Activated naive CD4-positive, alpha-beta T cell treated with anti-CD3 and anti-CD28 coated beads for 36 hours (primary cell): ENCODE measurements at places on chromosomes 1 and 21.

DNA sequence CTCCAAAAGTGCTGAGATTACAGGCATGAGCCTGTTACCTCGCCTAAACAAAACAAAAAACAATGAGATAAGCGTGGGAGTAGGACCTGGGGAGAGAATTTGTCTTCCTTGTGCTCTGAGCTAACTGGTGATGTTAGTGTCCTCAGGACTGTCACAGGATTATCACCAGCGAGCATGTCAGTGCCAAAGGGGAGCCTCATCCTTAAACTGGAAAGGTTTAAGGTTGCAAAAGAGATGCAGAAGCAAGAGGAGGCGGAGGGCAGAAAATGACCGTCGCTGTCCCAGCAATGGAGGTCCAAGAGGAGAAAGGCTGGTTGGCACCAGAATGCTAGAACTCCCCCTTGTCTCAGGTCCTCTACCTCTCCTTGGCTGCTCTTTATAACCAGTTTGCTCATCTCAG, 3.9 kb downstream of the SYPL2 start:
- no peak for DNase-seq

- DNase-seq = no peak
These were observed 409 bp upstream of the HIVEP3 start for GRCh38 chr1:41919131-41919530.

- no peak for DNase-seq
These were observed 5.0 kb downstream of the NOS1AP start for GRCh38 chr1:162074276-162075005.

DNA sequence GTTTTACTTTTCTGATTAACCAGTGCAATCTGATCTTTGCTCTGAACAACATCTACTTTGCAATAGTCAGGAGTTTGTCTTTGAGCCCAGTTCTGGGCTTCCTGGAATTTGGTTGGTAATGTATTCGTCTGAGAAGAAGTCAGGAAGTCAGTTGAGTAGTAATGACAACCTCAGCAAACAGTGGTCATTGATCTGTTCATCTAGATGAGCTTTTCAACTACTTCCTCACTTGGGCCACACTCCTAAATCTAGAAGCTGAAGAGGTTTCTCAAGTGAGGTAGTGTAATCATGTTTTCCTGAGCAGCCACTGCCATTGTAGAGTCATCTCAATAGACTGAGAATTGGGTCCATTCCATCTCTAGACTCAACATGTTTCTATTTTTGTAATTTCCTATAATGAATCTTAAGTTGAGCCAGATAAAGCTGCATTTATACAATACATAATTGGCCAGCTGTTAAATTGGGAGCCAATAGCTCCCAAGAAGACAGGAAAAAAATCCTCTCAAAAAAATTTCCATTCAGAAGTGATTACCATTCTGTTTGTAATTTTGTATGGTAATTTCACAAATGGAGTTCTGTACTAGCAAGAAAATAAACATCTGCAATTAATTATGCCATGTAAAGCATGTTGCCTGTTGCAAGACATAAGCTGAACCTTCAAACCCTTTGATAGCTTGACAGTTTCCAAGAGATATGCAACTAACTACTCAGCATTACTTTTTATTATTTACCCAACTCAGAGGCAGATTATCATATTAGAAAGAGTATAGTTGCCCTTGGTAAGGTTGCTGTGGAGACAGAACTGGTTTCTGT, 49.6 kb downstream of the WDR64 start:
- no peak for DNase-seq

DNA sequence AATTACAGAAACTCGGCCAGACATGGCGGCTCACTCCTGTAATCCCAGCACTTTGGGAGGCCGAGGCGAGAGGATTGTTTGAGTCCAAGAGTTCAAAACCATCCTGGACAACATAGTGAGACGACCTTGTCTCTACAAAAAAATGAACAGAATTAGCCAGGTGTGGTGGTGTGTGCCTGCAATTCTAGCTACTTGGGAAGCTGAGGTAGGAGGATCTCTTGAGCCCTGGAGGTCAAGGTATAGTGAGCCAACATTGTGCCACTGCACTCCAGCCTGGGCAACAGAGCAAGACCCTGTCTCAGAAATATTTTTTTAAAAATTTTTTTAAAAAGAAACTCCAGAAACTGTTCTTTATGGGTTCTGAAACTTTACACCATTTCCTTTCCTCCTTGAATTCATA, 38.4 kb upstream of the IFNGR2 start:
- no peak for DNase-seq

DNA sequence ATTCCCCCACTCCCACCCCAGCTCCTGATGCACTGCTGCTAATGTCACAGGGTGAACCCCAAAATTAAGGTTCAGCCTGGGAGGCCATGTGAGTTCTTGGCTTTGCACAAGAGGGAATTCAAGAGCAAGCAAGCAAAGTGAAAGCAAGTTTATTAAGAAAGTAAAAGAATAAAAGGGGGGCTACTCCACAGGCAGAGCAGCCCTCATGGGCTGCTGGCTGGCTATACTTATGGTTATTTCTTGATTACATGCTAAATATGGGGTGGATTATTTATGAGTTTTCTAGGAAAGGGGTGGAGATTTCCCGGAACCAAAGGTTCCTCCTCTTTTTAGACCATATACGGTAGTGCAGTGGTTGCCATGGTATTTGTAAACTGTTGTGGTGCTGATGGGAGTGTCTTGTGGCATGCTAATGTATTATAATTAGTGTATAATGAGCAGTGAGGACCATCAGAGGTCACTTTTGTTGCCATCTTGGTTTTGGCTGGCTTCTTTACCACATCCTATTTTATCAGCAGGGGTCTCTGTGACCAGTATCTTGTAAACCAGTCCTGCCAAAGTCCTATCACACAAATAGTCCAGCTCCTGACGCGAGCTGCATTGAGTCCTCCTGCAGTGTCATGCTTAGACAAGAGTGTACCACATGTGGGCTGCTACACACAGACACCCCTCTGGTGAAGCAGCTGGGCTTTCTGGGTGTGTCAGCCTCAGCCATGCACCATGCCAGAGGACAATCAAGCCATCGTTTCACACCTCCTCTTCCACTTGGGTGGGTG, 46.4 kb upstream of the CSF1 start:
- no peak for DNase-seq
